ENCODE measurements at places on chromosomes 7 and 10. TPM values are rescaled to one million over a fixed set of nuclear protein-coding genes. Genes with fewer than 3 reads are reported as not detected.

GRCh38 chr7:7090460-7090859, 91.9 kb upstream of the C1GALT1 start:
- no peak for DNase-seq

GRCh38 chr7:94127026-94127425, 122.9 kb upstream of the BET1 start:
- DNase-seq: no peak

Gene OR2A7
- 1.1 TPM for total RNA-seq

DNA sequence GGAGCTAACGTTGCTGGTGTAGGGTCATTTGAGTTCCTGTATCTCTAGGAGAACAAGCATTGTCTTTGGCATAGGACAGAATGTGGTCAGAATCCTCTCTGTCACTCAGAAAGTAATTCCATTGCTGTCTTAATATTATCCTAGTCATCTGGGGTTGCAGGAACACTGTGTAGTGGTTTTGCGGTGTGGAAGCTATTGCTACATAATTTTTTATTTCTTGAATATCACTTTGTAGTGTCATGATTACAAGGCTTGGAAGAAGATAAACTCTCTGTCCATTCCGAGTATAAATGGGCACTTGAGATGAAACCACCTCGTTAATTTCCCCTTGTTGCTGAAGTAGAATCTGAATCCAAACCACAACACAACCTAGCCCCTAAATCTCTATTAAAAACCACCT, 919.2 kb downstream of the LRMDA start:
- no peak for DNase-seq

DNA sequence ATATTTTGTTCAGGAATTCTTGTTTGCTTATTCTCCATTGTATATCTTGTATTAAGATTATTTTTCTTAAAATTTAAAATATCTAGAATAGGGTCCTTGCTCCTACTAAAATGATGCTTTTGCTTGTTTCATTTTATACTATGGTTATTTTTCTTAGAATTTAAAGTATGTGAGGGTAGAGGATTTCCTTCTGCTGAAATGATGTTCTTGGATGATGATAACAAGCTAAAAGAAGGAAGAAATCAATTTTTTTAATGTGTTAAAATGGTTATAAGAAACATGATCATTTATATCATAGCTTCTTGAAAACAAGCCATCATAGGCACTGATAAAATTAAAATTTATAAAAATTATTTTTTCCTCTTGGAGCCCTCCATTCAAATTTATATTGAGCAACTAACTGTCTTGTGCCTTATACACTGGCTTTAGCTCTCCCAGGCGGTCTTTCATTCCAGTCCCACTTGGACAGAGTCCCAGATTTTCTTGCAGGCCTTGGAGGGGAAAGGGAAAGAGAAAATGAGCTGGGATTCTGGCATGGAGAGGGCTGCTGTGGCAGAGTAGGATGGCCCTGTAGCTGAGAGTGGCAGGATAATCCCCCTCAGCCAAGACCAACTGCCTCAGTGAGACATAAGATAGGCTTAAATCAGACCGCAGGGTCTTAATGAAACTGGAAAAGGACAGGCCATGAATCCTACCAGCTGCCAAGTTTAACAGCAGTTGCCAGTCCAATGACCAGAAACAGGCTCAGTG, 60.2 kb downstream of the DNAJB9 start:
- DNase-seq: no peak

DNA sequence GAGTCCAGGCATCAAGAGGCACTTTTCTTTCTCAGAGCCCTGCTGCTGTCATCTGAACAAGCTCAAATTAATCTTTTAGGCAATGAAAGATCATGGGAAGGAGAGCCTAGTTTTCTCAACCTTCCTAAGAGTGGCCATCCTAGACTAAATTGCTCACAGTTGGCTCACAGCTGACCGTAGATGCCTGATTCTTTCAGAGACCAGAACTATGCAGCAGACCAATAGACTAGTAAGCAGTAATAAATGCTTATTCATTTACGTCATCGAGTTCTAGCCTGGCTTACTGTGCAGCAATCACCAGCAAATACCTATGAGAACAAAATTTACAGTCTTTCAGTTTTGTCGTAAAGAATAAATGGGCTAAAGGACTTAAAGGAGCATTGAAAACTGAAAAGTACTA, 602.9 kb upstream of the GHITM start:
- DNase-seq: no peak

Gene IQUB
- total RNA-seq: 0.26 TPM

Gene ZNF853
- 18.3 TPM for total RNA-seq

DNA sequence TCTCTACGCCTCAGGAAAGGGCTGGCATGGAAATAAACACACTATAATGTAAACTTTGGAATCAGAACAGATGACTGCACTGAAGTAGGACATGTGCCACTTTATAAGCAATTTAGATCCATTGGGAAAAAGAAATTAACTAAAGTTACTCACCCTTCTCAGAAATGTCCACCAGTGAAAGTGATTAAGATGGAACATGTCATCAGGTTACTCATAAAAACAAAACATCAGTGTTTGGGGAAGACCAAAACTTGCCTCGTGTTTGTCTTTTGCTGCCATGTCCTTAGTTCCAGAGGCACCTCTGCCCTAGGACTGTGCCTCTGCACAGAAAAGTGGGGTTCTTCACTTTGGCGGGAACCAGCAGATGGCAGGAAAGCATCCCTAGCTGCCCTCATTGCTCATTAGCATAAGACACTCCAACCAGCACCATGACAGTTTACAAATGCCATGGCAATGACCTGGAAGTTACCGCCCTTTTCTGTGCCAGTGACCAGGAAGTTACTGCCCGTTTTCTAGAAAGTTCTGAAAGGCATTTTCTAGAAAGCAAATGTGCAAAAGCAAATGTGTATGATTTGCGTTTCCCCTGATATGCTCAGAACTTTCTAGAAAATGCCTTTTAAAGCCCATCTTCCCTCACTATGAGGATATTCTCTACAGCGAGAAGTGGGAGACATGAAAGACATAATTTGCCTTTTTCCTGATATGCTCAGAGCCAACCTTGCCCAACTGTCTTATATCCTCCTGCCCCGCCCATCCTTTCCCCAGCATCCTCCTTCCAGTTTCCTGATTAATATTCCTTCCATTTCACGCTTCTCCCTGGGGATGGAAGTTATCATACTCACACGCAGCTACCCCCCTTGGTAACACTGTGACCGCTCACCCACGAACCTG, 258.2 kb downstream of the USP6NL start:
- no peak for DNase-seq

- DNase-seq: no peak
Measured at GRCh38 chr7:111010798-111011197, 80.1 kb upstream of the LRRN3 start.

DNA sequence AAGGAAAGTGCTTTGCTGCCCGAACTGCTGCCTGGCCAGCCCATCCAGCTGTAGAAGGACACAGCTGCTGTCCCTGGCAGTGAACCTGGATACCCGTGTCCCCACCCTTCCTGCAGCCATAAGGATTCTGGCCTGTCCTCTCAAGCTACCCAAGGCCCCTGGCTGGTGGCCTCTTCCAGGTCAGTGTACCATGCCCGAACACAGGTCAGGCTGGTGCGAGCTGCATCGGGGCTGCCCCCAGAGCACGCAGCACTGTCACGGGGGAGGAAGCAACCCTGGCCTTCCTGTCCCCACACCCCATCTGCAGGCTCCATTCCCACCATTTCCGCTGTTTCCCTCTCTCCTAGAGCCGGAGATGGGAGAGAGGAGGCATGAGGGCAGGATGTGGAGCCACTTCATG, 30.5 kb upstream of the PWWP2B start:
- DNase-seq: no peak

DNA sequence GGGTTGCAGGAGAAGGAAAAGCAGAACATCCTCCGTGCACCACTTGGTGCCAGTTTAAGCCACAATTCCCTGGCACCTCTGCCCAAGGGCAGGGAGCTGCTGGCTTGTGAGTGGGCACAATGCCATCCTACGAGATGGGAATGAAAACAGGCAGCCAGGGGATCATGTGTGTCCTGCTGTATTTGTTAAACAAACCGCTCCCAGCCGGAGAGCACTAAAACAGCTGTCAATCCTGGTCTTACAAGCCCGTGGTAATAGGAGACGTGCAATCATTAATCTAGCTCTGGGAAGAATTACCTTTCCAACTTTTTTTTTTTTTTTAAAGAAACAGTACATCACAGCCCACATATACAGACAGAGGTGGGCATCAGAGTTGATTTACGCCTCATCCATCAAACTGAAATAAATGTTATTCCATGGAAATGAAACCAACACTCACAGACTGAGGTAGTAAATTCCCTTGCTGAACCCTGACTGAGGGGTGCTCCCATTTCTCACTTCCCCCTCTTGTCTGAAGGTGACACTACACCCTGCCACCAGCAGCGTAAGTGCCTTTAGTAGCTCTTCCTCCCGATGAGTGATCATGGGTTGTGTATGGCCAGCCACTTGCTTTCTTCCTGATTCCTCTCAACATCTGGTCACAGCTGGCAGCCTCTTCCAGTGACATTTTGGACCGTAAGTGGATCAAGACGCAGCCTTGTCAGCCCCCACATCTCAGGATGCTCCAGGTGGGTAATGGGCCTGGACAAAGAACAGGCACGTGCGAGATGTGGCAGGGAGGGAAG, 143.8 kb downstream of the TEX36 start:
- DNase-seq: no peak

DNA sequence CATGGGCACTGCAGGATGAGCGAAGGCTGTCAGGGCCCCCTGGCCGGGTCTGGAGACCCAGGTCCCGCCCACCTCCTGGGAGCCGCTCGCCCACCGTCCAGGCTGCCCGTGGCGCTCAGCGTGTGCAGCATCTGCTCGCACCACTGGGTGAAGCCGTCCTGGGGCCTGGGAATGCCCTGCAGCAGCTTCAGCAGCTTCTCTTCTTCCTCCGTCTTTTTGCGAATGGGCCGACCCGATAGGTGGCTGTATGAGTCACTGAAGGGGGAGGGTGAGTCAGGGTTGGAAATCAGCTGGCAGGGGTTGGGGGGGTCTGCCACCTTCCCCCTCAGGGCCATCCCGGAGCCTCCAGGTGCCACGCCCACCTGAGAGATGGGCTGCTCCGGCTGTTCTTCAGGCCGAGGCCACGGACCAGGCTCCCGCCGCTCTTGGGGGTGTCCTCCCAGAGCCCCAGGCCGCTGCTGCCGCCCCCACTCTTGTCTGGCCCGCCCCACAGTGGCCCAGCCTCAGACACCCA, 8.7 kb downstream of the GNB2 start:
- DNase-seq: no peak

DNA sequence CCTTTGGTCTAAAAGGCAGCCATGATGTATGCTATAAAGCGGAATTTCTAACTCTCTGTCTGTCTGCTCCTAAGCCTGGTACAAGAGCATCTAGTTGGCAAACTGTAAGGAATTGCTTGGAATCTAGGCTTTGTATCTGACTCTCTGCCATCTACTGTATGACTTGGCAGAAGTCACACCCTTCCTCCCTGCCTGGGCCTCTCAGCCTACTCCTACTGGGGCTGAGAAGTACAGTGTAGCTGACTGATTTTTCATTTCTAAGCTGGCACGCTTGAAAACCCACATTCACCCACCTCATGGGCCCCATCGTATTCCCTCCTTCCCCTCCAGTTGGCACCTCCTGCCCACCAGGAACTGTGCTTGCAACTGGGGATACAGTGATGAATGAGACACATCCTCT, 435.2 kb downstream of the PLXNA4 start:
- no peak for DNase-seq

- DNase-seq: no peak
Measured at GRCh38 chr10:132528064-132528691, 9.4 kb upstream of the INPP5A start.

DNA sequence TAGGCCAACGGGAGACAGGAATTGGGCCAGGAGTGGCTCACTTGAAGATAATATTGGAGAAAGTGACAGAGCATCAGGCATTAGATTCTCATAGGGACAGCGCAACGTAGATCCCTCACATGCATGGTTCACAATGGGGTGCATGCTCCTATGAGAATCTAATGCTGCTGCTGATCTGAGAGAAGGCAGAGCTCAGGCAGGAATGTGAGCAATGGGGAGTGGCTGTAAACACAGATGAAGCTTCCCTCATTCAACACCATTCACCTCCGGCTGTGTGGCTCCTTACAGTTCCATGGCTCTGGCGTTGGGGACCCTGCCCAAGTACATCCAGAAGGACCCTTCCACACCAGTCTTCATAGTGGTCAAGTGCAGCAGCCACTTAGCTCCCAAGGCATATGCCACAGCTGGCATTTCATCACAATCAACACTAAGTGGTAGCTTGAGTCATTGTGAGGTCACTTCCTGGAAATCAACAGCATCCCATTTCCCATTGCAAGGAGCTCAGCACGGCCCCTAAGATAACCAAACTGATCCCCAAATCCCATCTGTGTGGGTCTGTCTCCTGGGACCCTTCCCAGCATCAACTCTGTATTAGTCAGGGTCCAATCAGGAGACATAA, 174.5 kb downstream of the TPST1 start:
- no peak for DNase-seq

Gene MEPCE
- total RNA-seq: 50.0 TPM
